ENCODE measurements at places on chromosomes 4 and X. TPM values are rescaled to one million over a fixed set of nuclear protein-coding genes. Genes with fewer than 3 reads are reported as not detected.

COL4A5 gene
- total RNA-seq = not detected

DNA sequence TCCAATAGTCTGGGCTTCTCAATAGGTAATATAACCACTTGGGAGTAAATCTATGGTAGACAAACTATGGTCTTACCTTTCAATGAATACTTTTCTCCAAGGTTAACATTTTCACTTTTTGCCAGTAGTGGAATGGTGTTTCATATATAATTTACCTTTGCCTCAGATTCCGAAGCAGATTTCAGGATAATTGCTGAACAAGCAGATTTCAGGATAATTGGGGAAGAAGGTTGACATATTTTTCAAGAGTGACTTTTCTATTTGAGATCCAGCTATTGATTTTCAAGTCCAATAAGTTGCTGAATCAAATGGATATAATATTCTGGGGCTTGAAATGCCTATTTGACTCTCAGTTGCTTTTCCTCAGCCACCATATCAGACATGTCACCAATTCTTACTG, 63.6 kb downstream of the SYTL5 start:
- no peaks in the 10 kb centered on the region for H3K4me1 ChIP-seq
- H3K36me3 ChIP-seq = no peaks in the 10 kb centered on the region
- peaks cover 6% of the 10 kb centered on the region for H3K27me3 ChIP-seq
- no peak overlapping the region for H3K27ac ChIP-seq
- no peak for DNase-seq

TMPRSS11F gene
- not detected for total RNA-seq

DNAAF6 gene
- not detected for total RNA-seq

DNA sequence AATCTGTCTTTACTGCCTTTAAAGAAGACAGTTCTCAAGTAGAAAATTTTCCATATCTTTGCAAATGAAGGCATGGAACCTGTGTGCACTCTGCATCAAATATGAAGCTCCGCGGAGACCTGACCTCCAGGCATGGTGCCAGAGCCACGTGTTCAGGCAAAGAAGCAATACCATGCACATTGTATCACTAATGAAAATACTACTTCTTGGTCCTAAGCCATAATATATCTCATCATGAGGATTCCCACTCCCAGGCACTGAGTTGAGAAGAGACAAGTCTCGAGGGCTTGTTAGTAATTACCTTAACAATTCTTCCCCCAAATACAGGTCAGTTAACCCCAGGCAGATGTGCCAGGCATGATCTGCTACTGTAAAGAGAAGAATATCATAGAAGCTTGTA, 56.7 kb downstream of the PCDH19 start:
- no peak overlapping the region for H3K27ac ChIP-seq
- H3K36me3 ChIP-seq = no peaks in the 10 kb centered on the region
- H3K4me3 ChIP-seq = no peak overlapping the region
- no peaks in the 10 kb centered on the region for H3K27me3 ChIP-seq
- DNase-seq = no peak

DNA sequence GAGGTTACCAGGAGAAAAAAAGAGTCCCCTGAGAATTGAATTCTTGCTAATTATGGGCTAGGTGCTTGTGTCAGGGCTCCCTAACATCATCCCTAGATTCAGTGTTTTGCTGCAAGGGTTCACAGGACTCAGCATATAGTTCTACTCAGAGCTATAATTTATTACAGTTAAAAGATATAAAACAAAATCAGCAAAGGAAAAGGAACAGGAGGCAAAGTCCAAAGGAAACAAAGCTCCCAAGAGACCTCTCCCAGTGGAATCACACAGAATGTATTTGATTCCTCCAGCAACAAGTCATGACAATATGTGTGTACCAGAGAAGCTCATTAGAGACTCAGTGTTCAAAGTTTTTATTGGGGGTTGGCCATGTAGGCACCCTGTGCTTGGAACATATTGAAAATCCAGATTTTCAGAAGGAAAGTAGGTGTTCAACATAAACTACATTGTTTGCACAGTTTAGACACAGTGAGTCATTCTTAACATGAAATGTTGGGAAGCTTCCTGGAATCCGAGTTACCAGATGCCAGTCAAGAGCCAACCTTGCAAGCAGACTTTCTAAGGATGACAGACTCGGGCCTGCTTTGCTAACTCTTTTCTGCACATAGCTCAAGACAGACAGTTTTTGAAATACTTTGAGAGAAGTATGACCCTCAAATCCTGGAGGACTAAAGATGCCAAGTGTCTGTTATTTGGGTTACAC, 311.3 kb upstream of the EMCN start:
- no peaks in the 10 kb centered on the region for H3K27me3 ChIP-seq
- no peaks in the 10 kb centered on the region for H3K4me1 ChIP-seq
- H3K36me3 ChIP-seq = peaks cover 1% of the 10 kb centered on the region

DNA sequence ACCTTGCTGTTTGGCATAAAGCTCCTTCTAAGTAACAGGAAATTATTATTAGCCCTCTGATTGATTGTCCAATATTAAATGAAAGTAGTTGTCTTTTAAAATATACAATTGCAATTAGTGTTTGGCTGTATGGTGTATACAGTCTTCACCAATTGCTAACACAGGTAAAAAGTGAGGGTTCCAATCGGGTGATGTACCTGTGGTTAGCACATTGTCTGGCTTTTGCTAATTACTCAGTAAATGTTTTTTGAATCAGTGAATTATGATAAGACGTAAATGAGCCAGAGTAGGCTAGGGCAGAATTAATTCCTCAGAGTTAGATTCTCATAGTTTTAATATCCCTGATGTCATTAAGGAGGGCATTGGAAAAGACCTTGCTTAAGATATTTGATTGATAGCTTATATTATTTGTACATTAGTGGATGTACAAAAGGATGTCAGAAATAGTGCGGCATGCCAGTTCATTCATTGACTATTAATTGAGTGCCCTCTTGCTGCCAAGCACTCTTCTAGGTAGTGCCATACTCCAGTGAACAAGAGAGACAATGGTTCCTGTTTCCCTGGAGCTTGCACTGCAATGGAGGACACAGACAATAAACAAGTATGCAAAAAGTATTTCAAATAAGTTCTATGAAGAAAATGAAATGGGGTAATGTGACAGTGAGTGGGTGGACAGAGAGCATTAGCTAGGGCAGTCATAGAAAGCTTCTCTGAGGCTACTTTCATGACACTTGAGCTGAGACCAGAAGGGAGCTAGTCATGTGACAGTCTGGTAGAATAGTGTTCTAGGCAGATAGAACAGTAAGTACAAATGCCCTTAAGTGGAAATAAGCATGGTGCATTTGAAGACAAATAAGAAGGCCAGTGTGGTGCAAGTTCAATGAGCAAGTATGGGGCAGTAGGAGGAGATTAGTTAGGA, 205.9 kb upstream of the CASK start:
- no peak overlapping the region for H3K4me3 ChIP-seq
- H3K36me3 ChIP-seq = peaks cover 7% of the 10 kb centered on the region
- peaks cover 51% of the 10 kb centered on the region for H3K4me1 ChIP-seq
- no peak for DNase-seq
- H3K27me3 ChIP-seq = no peaks in the 10 kb centered on the region
- H3K27ac ChIP-seq = peak overlapping the region; percentile 56

DNA sequence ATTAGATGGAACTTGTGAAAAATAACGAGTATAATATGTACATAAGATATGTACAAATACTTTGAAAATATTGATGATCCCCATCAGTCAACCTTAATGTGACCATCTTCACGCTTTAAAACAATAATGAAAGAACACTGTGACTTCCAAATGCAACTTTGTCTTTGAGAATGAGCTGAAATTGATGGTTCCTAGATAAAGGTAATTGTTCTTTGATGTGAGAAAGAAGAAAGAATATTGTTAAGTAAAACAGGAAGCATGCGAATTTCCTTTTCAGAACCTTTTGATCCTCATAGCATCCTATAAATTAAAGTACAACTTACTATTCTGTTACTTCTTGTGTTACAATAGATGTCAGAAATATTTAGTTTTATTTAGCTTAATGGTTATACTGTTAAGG, 22.2 kb downstream of the IL2 start:
- DNase-seq = no peak
- no peak overlapping the region for H3K4me3 ChIP-seq
- H3K27me3 ChIP-seq = no peaks in the 10 kb centered on the region
- H3K27ac ChIP-seq = no peak overlapping the region
- peaks cover 14% of the 10 kb centered on the region for H3K4me1 ChIP-seq
- peaks cover 6% of the 10 kb centered on the region for H3K36me3 ChIP-seq

DNA sequence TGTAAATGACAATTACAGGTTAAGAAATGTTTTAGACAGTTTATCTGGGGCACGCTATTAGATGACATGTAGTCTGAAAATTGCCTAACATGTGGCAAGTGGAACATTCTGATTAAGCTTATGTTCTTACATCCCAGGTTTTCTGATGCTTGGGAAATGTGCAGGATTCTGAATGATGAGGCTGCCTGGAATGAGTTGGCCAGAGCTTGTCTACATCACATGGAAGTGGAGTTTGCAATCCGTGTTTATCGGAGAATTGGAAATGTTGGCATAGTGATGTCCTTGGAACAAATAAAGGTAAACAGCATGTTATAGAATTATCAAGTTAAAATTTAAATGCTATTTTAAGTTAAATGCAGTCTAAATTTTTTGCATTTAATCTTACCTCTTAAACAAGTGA, 49.3 kb downstream of the WDR19 start:
- no peak overlapping the region for H3K27ac ChIP-seq
- no peak for DNase-seq
- H3K36me3 ChIP-seq = peaks cover 9% of the 10 kb centered on the region

- H3K4me3 ChIP-seq = no peak overlapping the region
- no peaks in the 10 kb centered on the region for H3K36me3 ChIP-seq
- H3K4me1 ChIP-seq = peaks cover 9% of the 10 kb centered on the region
- peaks cover 12% of the 10 kb centered on the region for H3K27me3 ChIP-seq
- no peak for DNase-seq
These were observed 1603.0 kb upstream of the TENM3 start for GRCh38 chr4:180640193-180640592.

BEND4 gene
- total RNA-seq = 1.4 TPM

DNA sequence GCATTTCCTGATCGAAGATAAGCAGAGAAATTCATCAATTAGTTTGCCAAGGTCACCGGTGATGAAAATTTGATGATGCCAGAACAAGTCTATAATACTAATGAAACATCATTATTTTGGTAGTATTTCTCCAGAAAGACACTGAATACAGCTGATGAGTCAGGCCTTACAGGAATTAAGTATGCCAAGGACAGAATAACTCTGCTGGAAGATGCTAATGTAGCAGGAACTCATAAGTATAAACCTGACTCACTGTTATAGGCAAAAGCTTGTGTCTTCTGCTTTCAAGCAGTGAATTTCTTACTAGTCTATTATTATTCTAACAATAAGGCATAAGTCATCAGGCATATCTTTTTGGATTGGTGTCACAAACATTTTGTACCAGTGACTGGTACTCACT, 1825.1 kb upstream of the IGFBP7 start:
- no peak overlapping the region for H3K27ac ChIP-seq
- H3K4me1 ChIP-seq = no peaks in the 10 kb centered on the region
- no peak overlapping the region for H3K4me3 ChIP-seq

DNA sequence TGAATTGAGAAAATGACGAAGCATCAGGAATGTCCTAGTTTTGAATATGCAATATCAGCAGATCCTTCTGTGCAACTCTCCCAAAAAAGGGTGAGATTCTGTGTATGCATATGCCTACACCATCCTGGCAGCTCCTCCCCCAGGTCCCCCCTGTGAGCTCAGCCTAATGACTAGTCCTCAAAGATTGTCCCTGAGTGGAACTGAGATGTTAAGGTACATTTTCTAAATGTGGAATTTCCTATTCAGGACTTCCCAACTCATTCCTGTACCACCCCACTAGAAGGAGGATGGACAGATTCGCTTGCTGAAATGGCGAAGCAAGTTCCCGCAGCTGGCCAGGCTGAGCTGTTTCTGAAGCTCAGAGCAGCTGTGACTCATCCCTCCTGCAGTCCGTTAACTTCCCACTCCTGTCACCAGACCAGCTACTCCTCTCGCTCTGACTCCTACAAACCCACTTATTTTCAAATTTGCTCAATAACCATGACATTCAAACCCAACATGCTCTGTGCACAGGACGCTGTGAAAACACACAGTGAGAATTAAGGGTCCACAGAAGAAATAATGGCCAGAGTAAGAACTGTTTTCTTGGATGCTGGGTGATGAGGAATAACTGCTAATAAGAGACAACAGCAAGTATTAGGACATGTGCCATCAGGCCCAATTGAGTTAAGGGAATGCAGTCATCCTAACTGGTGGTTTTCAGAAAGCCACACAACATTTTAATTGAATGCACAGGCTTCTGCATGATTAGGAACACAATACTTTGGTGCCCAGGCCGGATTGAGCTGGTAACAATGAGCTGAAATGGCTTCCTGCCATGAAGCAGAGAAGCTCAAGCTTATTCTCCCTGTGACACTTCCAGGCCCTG, 40.0 kb upstream of the IRF2 start:
- no peaks in the 10 kb centered on the region for H3K27me3 ChIP-seq
- peak overlapping the region; percentile 86 for H3K27ac ChIP-seq
- DNase-seq = peak; percentile 75
- peaks cover 34% of the 10 kb centered on the region for H3K4me1 ChIP-seq
- H3K36me3 ChIP-seq = peaks cover 4% of the 10 kb centered on the region

GRCh38 chrX:50111742-50112141, 89.1 kb downstream of the AKAP4 start:
- no peaks in the 10 kb centered on the region for H3K36me3 ChIP-seq
- H3K4me1 ChIP-seq = no peaks in the 10 kb centered on the region
- H3K4me3 ChIP-seq = no peak overlapping the region
- no peak for DNase-seq
- H3K27me3 ChIP-seq = no peaks in the 10 kb centered on the region

POU3F4 gene
- not detected for total RNA-seq

DNA sequence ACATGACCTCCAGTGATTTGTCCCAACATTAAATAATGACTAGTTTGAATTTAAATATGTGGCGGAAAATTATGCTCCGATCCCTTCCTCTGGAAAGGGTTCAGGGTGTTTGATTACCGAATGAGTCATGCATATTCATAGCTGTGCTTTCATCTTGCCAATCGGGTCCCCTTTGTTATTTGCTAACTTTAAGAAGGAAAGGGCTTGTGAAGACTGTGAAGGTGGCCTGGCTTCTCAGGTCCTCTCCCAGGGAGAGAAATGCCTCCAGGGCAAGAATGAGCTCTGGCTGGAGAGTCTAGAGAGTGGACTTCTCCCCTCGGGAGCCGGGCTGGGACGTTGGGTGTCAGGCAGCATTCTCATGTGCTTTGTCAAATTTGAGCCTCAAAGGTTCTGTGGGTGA, 155.5 kb upstream of the PSAPL1 start:
- H3K27me3 ChIP-seq = peaks cover 14% of the 10 kb centered on the region
- no peaks in the 10 kb centered on the region for H3K36me3 ChIP-seq
- DNase-seq = no peak
- H3K27ac ChIP-seq = no peak overlapping the region

- no peak overlapping the region for H3K4me3 ChIP-seq
- no peak overlapping the region for H3K27ac ChIP-seq
- H3K4me1 ChIP-seq = peaks cover 5% of the 10 kb centered on the region
These were observed 201.1 kb upstream of the BCOR start for GRCh38 chrX:40298572-40299479.

DNA sequence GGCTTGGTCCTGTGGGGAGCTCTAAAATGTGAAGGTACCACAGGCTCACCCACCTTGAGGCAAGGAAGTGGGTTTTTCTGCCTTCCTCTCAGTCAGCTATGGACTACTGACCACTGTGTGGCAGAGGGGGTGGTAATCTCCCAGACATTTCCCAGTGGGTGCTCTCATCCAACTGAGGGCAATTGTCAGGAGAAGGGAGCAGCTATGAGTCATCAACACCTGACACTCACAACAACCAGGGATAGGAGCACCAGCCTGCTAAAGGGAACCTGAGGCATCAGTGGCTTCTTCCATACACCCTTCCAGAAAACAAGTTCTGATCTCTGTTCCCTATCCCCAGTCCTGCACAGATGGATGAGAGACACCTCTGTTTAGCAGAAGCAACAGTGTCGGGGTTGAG, 468.8 kb downstream of the BCOR start:
- no peak overlapping the region for H3K4me3 ChIP-seq
- DNase-seq = no peak
- no peaks in the 10 kb centered on the region for H3K36me3 ChIP-seq
- H3K27ac ChIP-seq = no peak overlapping the region
- H3K4me1 ChIP-seq = peaks cover 25% of the 10 kb centered on the region
- H3K27me3 ChIP-seq = no peaks in the 10 kb centered on the region

Data from activated naive CD8-positive, alpha-beta T cell treated with anti-CD3 and anti-CD28 coated beads for 36 hours (primary cell).